ENCODE measurements at places on chromosomes 11 and 22.

GRCh38 chr11:110897035-110897434 lies 184.8 kb upstream of the ARHGAP20 start:
- no peak for DNase-seq

GRCh38 chr11:120717042-120717441 lies 205.5 kb downstream of the GRIK4 start:
- DNase-seq, result no peak

DNA sequence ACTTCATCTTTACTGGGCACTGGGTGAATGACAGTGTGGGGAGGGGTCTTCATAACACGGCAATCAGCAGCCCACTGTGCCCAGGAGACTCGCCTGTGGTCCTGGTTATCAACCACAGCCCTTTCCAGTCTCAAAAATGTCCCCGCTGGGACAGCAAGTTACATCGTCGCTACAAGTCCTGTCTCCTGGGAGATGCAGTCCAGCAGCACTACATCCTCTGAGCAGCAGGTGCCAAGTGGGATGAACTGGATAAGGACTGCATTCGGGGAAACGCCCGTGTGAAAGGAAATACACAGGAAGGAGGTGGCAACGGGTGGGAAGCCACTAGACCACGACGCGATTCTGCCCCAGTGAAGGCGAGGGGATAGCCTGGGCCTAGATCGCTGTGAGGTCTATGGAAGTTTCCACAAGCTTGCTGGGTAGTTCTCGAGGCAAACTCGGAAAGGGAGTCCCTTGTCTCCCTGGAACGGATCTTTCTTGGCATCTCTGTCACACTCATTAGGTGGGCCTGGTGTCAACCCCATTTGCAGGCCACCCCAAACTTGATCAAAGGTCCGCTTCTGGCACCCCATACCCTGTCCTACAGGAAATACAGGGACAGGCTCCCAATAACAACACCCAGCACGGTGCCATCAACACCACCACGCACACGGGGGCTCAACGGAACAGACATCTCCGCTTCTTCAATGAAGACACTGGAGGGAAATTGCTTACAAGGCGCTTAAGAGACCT lies 4.4 kb downstream of the ASCL2 start:
- DNase-seq, result no peak

DNA sequence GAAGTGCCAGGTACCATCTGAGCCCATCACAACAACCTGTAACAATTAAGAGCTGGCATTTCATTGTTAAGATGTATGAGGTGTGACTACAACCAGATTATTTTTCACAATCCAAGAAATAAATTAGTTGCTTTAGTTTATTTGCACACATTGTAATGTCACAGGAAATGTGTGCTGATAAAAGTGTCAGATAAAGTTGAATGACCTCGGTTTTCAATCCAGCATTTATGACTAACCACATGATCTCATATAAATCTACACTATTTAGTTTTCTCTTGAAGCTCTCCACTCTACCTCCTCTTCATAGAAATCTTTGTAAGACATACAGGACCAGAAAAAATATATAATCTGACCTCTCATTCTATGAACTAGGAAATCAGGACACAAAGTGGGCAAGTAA lies 166.2 kb downstream of the PGR start:
- DNase-seq, result no peak

DNA sequence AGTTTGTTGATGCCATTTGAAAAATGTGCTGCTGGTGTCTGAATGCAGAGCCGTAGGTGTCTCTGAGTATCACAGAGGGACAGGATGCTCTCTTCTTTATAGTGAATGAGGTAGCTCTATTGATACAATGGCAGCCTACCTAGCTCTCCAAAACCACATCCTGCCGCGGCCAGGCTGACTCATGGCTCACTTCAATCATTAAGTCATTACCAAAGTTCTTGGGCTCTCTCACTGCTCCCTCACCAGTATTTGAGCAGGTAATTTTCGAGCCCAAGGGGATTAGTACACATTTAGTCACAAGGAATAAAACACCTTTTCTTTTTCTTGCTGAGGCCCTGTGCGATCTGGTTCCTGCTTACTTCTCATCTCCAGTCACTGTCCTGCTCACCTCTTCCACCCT lies 509.0 kb upstream of the LARGE1 start:
- DNase-seq, result no peak

DNA sequence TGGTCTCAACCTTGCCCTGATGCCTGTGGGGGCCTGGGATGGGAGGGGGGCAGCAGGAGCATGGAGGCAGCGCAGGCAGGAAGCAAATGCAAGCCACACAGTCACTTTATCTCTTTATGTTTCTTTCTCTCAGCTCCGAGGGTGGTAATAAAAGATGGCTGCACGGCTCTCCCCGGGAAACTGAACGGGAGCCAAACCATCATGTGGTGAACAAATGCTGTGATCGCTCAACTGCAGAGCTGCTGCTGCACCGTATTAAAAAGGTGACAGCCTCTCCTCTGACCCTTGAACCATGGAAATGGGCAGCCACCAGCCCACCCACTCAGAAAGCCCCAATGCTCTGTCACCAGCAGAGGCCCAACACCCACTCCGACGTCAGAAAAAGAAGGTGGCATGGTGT lies 110.0 kb downstream of the TIMP3 start:
- DNase-seq, result no peak

- no peak for DNase-seq
These were observed 44.2 kb upstream of the SMTN start for GRCh38 chr22:31036671-31037550.

GRCh38 chr11:8328231-8328794 lies 64.6 kb upstream of the LMO1 start:
- DNase-seq, result no peak

DNA sequence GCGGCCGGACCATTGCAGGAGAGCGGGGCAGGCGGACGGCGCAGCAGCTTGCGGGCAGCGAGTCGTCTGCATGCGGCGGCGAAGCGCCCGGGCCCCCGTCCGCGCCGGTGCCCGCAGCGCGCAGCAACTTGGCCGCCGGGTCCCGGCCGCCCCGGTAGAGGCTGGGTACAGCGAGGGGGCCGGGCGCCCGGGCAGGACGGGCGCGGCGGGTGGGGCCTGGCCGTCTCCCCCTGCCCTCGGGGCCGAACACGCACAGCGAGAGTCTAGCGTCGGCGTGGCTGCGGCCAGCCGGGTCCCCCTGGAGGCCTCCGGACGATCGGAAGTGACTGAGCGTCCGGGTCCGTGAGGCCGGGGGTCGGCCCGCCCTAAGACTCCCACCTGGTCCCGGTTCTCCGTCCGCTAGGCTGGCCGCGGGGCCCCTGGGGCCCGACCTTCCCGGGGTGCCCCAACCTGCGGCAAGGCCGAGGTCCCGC lies 775 bp upstream of the TRABD start:
- no peak for DNase-seq

DNA sequence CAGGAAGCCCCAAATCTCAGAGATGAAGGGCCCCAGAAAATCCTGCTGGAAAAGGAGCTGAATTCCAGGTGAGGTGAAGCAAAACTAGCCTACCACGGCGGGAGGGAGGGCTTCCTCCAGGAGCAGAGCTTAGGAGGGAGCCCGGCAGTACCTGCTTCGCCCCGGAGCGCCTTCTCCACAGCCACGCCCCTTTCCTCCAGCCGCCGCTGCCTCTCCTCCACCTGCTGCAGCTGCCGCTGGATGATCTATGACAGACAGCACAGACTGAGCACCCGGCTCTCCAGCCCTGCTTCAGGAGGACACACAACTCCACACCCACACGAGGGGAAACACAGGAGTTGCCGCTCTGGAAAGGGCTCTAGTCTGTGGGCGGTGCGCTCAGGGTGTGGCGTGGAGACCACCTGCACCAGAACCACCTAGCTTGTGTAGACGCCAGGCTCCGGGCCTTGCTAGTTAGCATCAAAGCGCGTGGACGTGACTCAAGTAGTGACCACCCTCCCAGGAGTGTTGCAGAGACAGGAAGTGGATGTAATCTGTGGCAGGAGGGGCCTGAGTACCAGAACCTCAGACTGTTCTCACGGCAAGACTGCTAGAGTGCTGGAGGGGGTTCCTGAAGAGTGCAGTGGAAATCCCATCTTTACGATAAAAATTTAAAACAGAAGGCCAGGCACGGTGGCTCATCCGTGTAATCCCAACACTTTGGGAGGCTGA lies 34.6 kb upstream of the BID start:
- DNase-seq, result no peak

GRCh38 chr11:66247801-66248200 lies 20.6 kb upstream of the RAB1B start:
- DNase-seq, result no peak

- no peak for DNase-seq
These were observed 10.7 kb upstream of the PEX26 start for GRCh38 chr22:18067121-18067520.

GRCh38 chr11:5476186-5476819 lies 12.2 kb upstream of the OR52D1 start:
- DNase-seq, result peak; percentile 8

- DNase-seq, result no peak
These were observed 90.0 kb downstream of the ARHGAP8 start for GRCh38 chr22:44842417-44842816.

GRCh38 chr11:85589373-85589772 lies 37.8 kb downstream of the DLG2 start:
- DNase-seq, result no peak

DNA sequence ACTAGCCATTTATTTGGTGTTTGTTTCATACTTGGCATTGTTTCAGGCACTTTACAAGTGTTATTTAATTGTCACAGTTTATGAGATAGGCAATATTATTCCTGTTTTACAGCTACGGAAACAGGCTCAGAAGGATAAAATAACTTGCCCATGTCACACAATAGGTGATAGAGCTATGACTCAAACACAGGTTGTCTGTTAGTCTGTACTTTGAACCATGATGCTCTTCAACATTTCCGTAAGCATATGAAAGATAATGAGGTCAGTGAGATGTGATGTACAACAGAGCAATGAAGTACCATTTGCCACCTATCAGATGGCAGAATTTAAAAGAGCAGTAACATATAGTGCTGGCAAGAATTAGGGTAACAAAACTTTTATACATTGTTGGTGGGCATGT lies 15.3 kb downstream of the TUG1 start:
- no peak for DNase-seq

DNA sequence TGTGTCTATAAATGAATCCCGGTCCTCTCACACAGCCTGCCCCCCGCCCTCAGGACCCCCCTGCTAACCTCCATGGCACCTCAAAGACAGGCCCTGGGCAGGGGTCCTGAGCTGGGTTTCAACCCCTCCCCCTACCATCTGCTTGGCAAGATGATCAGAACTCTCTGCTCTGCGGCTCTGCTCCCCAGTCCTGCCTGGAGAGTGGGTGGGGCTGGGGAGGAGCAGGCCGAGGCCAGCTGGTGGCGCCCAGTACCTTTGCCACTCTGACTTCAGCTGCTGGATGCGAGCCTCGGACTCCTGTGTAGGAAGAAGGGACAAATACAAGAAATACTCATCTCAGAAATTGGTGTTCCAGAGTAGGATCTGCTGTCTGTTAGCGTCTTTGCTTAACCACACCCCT lies 15.0 kb downstream of the SUN2 start:
- no peak for DNase-seq

- no peak for DNase-seq
These were observed 41.4 kb upstream of the NFAM1 start for GRCh38 chr22:42473484-42474193.

DNA sequence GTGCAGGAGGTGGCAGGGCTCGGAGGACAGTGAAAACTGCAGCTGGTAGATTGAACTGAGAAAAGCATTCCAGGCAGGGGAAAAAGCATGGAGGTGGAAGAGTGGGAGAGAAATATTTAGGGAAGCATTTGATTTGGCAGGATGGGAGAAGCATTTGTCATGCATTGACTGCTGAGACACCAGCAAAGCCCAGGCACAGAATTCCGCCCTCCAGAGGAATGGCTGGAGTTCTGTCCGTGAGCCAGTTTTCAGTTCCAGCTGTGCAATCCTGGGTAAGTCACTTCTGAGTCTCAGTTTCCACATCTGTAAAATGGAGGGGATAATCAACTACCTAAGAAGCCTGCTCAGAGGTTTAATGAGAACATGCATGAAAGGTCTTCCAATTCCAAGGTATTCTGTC lies 4.3 kb upstream of the TSKU start:
- no peak for DNase-seq

DNA sequence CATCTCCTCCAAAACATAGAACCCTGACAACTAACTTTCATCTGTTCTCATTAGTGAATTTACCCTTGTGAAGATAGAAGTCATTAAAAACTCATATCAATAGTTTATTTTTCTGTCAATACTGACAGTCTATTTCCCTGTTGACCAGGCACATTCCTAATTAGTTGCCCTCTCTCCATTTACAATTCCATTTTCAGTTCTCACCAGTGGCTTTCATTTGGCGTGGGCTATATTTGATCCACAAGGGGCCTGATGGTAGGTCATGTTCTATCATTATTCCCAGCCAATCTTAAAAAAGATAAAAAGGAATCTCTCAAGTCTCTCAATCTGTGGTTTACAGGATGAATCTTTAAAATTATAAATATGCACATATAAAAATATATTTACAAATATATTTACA lies 3.9 kb upstream of the AKIP1 start:
- no peak for DNase-seq

- no peak for DNase-seq
These were observed 36.8 kb upstream of the SMTN start for GRCh38 chr22:31044262-31044861.

DNA sequence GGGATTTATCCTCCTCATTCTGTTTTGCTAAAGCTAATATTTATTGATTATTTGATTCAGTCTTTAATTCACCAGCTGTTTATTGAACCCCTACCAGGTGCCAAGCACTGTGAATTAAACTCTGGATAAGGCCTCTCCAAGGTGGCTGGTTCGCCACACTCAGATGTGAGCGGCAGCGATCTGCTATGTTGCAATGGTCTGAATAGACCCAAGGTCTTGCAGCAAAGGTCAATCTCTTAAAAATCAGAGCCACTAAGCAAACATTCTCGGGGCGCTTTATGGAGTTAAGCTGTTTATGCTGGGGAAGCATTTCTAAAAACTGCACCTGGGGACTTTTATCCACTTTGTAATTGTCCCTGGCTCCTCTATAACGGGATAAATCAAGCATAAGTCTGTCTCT lies 10.5 kb upstream of the TSPAN18 start:
- no peak for DNase-seq

- no peak for DNase-seq
These were observed 193.7 kb upstream of the NARS2 start for GRCh38 chr11:78768345-78768744.

DNA sequence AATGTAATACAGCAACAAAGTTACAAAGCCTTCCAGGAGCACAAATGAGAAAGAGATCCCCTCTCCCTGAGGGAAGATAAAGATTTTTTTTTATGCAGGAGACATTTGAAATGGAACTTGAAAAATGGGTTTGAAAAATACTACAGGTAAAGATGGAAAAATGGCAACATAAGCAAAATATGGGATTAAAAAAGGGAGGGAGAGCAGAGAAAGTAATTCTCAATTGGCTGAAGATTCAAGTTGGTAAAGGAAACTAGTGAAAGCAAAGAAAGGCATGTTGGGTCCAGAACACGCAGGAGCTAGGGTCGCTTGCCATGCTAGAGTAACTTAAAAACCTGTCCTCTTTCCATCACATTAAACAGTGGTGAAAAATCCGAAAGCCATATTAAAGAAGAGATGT lies 1.5 kb downstream of the ZW10 start:
- DNase-seq, result no peak

Data from stimulated activated CD8-positive, alpha-beta memory T cell treated with anti-CD3 and anti-CD28 coated beads, Interleukin-4, amount 100 ng/mL, for 4 hours (primary cell).